ENCODE measurements at places on chromosomes 11 and 22. TPM values are rescaled to one million over a fixed set of nuclear protein-coding genes. Genes with fewer than 3 reads are reported as not detected.

The LINC01488 gene
- not detected for polyA plus RNA-seq

The SNU13 gene
- 194 TPM for polyA plus RNA-seq

The APOBEC3H gene
- not detected for polyA plus RNA-seq

The OR52J3 gene
- polyA plus RNA-seq, result not detected

The POLR2L gene
- polyA plus RNA-seq, result 146 TPM

The PLAAT5 gene
- not detected for polyA plus RNA-seq

The RFPL2 gene
- polyA plus RNA-seq, result not detected

The TBX1 gene
- 11.0 TPM for polyA plus RNA-seq

The PNPLA3 gene
- polyA plus RNA-seq, result 5.3 TPM

- DNase-seq, result no peak
Observed at GRCh38 chr11:114827736-114828135, 149.4 kb downstream of the NXPE2 start.

- no peak for DNase-seq
Observed at GRCh38 chr22:41271787-41272186, 14.2 kb downstream of the RANGAP1 start.

DNA sequence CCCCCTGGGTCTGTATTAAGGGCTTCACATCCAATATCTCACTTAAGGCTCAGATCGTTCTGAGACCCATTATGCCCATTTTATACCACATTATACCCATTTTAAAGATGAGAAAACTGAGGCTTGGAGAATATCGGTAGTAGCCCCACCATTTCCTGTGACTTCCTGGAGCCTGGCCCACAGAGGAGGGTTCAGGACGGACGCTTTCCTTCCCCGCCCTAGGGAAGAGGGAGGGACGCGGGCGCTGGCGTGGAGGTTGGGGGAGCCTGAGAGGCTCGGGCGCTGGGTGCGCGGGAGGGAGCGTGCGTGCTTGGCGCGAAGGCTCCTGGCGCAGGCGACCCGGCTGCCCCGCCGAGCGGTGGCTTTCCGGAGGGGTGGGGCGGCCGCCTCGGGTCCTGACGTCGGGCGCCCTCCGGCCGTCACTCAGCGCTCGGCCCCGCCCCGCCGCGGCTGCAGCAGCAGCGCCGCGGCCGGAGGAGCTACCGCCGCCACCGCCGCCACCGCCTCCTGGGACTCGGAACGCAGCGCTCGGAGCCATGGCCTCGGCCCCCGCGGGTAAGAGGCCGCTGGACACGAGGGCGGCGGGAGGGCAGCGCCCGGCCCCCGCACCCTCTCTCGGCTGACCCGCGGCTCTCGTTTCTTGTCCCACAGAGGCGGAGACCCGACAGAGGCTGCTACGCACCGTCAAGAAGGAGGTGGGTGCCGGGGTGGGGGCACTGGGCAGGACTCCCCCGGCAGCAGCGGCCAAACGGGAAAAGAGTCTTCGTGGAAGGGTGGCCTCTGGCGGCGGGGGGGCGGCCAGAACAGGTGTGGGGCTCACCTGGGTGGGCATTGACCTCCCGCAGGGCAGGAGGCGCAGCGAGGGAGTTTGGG, at the start of gene SGSM1:
TSS of gene SGSM1 (plus strand) at position 422 of the 873 bp plus-strand sequence. CDS start at position 537, 115 bp downstream.
- DNase-seq, result peak; percentile 54

DNA sequence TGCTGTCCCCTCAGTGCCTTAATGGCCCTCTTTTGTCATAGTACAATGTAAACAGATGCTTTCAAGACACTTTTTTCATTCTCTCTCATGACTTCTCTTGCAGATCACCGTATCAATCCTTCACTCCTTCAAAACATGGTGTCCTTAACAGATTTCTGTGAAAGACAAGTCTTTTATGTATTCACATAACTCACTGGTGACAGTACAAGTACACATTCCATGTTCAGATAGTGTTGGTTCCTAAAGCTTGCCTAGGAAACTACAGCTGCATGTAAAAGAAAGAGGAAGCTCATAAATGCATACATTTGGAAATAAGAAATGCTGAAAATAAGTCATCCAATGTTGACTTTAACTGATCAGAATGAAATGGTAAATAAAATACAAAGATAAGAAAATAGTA, 5.0 kb upstream of the OR52E6 start:
- no peak for DNase-seq

- DNase-seq, result no peak
Observed at GRCh38 chr11:4495487-4495886, 13.0 kb downstream of the OR52K1 start.

GRCh38 chr11:119788911-119789560, 60.0 kb upstream of the NECTIN1 start:
- no peak for DNase-seq

GRCh38 chr22:20014526-20015186, 2.0 kb downstream of the ARVCF start:
- DNase-seq, result no peak

DNA sequence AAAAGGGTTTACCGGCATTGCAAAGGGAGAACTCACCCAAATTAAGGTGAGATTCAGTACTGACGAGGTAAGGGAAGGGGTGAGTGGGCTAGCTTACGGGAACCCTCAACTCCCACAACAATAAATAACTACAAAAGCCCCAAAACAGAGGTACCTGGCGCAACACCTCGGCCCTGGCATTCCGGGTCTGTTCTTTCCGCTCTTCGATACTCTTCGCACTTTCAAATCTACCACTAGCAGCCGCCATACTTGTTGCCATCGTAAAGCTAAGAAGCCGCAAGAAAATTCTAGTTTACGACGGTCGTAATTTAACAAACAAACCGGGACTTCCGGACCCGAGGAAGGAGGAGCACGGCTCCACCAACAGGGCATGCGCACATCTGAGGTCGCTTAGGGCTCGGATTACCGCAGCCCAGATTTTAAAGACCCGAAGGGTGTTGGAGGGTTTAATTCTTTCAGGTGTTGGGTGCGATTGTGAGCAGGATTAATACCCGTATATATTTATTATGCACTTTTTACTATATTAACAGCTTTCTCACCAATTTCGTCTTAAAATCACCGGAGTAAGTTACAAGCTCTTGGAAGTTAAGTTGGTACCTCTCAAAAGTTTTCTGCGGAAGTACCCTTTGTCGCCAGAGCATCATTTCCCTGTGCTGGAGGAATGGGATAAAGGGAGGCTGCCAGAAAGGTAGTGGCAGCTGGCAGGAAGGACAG, at the start of gene CWF19L2:
TSS of gene CWF19L2 (minus strand) at position 268 of the 714 bp plus-strand sequence. CDS start at position 259, 9 bp downstream.
- peak; percentile 95 for DNase-seq

- DNase-seq, result peak; percentile 63
Observed at GRCh38 chr22:20080776-20081654, 974 bp downstream of the DGCR8 start.

DNA sequence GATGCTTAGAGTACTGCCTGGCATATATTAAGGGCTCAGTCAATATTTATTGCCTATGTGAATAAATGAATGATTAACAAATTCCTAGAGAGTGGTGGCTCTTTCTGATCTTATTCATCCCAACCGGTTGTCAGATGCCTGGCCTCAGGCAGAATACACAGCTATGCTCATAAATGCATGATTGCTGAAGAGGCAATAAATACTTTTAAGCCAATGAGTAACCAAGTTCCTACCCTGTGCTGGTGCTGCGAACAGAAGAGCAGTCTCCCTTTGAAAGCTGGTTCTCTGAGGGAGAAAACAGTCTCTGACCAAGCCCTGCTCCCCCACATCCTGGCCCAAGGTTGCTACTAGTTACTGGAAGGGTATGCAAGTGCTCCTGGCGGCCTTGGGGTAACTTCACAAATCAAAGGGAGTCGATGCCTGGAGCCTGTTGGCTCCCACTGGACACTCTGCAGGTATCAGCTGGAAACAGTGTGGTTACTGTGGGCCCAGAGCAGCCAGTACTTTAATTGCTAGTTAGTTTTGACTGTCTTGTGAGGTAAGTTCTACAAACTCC, 2.8 kb downstream of the USH1C start:
- DNase-seq, result no peak

DNA sequence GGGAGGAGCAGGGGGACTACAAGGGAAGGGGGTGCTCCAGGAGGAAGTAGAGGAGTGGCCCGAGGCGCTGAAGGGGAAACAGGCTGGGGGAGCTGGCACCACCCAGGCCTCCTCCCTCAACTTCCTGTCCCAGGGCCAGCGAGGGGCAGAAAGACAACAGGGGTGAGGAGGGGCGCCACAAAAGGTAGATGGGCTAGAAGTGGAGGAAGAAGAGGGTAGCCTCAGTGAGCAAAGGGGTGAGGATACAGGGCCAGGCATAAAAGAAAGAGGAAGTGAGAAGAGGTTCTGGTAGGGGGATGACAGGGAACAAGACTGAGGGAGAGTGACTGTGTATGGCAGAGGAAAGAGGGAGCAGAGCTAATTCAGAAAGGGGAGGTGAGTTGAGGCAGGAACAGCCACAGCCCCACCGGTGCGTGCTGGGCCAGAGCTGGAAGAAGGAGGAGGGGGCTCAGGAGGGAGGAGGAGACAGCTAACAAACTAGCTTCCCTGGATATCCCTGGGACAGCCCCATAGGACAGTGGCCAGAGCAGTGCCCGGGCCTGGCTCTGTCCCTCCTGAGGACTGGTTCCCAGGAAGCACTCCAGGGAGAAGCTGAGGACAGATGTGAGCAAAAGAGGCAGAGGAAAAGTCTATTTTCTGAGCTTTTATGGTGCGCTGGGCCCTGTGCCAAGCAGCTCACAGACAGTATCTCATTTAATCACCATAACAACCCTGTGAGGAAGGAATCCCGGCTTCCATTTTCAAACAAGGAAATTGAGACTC, 8.5 kb downstream of the DCHS1 start:
- peak; percentile 67 for DNase-seq

DNA sequence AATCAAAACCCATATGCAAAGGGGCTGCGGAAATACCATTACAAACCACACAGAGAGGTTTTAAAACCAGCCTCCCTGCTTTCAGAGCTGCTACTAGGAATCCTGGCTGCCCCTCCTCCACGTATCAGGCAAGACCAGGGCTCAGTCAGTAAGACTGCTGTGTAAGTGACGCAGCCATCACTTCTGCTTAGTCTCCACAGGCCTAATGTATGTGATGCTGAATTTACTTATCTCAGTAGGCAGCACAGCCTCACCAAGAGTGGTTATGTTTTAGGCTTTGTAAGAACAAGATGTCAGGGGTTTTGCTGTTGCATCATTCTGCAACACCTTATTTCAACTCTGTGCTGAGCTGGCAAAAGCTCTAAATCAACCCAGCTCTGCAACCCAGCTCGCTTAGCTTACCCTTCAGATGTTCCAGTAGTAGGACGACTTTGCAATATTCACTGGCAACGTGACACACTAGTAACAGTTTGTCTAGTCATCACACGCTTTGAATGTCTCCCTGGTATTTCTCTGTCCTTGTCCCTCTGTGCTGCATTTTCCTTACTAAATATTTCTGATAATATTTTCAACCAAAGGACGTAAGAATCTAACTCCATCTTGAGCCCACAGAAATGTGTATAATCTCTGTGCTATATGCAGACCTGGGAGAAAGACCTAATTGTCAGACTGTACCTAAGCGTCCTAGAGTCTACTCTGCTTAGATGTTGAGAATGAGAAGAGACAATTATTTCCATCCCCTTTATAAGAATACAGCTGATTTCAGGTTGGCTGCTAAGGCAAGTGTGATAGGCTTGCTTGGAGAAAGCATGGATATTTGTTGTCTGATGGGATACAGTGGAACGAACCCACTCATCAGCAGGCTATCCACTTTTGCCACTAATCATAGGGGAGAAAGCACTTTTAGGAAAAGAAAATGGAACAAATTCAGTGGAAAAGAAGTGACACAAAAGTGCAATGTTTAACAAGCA, 72.2 kb downstream of the LARGE2 start:
- no peak for DNase-seq

GRCh38 chr11:13287036-13287435, 9.4 kb downstream of the BMAL1 start:
- DNase-seq, result no peak

- DNase-seq, result no peak
Observed at GRCh38 chr22:16936625-16937024, 71.4 kb downstream of the GAB4 start.

- no peak for DNase-seq
Observed at GRCh38 chr11:47003180-47003877, 66.8 kb downstream of the CSTPP1 start.

- no peak for DNase-seq
Observed at GRCh38 chr11:8257003-8257664, 6.5 kb downstream of the LMO1 start.

- peak; percentile 63 for DNase-seq
Observed at GRCh38 chr11:59556917-59557348, 45.6 kb downstream of the OR4D9 start.

DNA sequence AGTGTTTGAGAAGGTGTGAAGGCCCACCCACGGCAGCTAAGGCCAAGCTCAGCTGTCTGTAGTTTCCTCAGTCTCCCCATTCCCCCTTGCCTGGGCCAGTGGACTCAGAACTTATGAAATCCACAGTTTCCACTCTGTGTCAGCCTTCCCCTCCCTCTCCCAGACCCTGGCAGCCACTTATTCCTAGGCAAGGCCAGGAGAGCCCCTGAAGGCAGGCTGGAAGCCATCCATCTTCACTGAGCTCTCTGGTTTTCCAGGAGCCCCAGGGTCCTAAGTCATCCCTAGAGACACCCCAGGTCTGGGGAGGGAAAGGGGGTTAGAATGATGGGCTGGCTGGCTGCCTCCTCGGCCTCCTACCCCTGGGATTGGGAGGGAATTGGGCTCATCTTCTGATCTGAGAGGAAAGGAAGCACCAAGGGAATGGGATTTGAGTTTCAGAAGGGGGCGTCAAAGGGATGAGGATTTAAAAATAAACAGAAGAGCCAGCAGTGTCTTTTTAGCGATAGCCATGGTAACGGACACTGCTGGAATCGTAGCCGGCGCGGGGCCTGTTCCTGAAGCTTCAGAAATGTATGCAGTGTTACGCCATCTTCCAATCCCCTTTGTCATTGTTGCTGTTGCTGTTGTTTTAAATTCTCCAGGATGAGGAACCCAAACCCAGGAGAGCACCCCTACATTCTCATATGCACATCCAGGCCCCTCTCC, 561.1 kb upstream of the CADM1 start:
- no peak for DNase-seq

- DNase-seq, result no peak
Observed at GRCh38 chr11:98277251-98277912, 743.4 kb upstream of the CNTN5 start.

GRCh38 chr22:40463017-40463631, 92.7 kb downstream of the SGSM3 start:
- DNase-seq, result no peak

DNA sequence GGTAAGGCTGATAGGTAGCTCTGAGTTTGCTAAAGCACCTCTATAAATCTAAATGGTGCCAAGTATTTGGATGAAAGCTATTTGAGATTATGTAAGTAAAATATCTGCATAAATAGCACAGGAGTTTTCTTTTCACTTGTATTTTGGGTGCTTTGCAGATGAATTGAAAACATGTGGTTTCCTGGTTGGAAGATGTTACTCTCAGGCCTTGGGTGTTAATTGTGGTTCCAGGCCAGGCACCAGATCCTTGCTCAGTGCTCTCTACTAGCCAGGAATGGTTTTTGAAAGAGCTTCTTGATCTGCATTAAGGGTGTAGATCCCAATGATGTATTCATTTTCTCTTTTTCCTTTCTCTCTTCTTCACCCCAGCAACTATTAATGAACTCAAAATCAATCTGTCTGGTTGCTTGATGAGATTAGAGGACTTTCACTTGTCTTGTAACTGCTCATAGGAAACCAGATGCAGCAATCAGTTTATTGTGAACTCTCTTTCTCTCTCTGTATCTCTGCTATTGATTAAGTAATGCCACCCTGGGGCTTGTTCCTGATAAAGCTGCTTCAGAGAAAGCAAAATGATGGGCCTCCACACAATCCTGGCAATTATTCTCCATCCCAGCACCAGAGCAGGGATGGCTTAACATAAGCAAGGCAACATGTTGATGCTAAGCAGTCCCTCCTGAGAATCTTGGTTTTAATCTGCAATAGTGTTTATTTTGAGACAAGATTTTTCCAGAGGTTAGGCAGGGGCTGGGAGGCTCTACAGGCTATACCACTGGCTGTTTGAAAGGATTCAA, 147.0 kb upstream of the NTM start:
- no peak for DNase-seq

GRCh38 chr11:7628660-7629059, 44.6 kb downstream of the CYB5R2 start:
- no peak for DNase-seq
